ENCODE measurements at places on chromosomes 11 and 22.

- DNase-seq: no peak
Measured at GRCh38 chr11:72081821-72082453, 1.3 kb downstream of the LRRC51 start.

DNA sequence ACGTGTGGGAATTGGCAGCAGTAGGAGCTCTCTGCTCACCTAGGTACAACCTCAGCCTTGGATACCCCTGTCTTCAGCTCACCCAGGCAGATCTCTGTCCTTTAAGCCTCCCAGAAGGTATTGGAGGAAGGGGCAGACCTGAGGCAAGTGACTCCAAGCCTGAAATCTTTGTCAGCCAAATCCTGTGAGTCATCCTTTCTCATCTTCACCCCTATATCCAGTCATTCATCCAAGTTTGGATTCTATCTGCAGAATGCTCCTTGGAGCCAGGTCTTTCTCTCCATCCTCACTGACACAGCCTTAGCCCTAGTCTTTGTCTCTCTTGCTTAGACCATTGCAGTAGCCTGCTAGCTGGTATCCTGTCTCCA, 10.4 kb upstream of the THY1 start:
- DNase-seq: peak; percentile 71

GRCh38 chr11:27356624-27357222, 6.3 kb downstream of the CCDC34 start:
- no peak for DNase-seq

DNA sequence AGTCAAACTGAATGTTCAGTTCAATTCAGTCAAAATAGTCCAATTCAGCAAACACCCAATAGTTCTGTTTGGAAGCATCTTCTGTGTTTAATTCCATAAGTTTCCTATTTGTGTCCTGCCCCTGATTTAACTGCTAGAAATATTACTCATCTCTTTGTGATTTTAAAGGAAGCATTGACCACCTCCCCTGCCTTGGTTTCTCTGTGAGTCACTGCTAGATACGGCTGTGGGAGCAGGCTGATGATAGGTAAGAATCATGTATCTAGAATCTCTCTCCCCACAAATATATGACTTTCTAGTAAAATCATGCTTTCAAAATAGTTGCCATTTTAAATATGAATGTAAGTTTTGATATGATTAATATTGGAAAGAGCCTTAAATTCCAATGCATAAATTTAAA, 888.5 kb downstream of the NTM start:
- no peak for DNase-seq

GRCh38 chr11:65398362-65398910, 12.0 kb downstream of the FRMD8 start:
- no peak for DNase-seq

GRCh38 chr22:28911777-28912669, 28.7 kb downstream of the ZNRF3 start:
- DNase-seq: peak; percentile 59

DNA sequence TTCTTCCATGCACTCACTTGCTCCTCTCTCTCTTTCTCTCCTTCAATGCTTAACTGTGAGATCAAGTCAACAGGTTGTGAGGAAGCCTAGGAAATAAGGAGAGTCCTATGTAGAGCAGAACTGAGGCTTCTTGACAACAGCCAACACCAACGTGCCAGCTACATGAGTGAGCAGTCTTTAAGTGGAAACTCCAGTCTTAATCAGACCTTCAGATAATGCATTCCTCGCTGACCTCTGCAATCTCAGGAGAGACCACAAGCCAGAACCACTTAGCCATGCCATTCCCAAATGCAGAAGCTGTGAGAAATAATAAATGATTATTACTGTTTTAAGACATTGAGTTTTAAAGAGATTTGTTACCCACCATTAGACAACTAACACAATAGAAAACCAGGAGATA, 6.1 kb upstream of the TEAD1 start:
- DNase-seq: no peak

DNA sequence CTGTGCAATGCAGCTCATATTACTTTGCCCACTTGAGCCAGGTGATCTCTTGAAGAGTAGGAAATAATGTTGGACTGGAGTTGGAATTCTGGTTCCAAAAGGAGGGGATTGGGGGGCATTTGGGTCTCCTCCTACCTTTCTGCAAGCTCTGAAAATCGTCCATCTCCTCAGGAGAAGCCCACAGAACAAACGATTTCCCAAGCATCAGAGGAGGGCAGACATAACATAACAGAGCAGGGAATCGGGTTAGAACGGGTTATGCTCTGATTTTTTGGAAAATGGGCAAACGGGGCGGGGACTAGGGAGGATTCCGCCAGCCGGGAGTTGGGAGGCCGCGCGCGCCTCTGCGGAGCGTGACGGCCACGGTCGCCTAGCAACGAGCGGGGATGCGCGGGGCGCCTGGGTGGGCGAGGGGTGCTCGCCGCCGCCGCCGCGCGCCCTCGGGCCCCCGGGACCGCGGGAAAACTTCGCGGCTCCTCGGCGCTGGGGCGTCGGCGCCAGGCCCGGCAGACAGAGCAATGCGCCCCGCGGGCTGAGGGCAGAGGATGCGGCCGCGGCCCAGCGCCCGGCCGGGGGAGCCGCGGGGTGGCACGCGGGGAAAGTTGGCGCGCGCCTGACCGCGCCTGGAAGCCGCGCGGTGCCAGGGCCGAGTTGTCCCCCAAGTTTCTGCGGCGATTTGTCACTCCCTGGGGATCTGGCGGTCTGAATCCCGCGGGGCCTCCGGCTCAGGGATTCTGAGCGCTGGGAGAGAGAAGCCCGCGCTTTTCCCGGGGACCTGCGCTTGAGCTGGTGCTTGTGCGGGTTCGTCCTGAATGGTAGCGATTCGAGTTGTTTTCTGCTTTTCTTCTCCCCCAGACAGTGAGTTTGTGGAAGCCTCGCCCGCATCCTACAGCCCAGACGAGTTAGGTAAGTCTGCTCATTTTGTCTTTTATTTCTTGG, 27.8 kb upstream of the AMOTL1 start:
- DNase-seq: no peak

Measured in LHCN-M2 (cell line).